Kidney glomerular epithelial cell (primary cell): ENCODE measurements at places on chromosomes 16 and 17.

- DNase-seq, result peak; percentile 42
Observed at GRCh38 chr17:32142857-32143526, 690 bp downstream of the RHOT1 start.

DNA sequence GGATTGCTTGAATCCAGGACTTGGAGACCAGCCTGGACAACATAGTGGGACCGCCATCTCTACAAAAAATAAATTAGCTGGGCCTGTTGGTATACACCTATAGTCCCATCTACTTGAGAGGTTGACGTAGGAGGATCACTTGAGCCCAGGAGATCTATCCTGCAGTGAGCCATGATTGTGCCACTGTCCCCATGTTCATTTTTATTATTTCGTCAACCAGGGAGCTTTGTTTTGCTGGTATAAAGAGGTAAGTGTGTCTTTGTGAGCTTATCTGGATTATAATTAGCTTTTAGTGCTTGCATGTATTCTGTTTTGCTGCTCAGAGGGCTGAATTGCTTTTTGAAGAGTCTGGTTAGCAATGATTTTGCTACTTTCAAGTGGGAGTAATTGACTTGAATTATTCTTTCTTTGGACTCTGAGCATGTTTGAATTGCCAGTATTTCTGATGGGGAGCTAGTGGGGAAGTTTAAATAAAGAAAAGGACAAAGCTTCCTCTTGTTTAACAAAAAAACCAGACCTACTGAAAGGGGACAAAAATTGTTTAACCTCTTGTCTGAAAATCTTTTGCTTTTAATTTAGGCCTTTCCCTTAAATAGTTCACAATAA is 31.6 kb upstream of the BCAS3 start:
- DNase-seq, result no peak

DNA sequence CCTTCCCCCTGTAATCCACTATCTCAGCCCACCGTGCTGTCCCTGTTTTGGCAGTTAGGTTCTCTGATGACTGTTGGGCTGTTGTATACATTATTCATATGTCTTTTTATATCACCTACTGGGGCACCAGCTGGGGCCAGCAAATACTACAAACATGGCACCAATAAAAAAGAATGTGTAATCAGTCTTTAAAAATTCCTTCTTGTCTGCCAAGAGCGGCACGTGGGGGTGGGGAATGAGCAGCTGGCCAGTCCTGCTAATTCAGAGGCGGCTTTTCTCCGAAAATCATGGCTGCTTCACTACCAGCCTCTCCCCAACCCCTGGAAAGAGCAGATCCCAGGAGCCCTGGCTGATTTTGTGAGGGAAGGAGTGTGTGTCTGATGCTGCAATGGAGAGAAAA is 77.7 kb upstream of the EEF2KMT start:
- no peak for DNase-seq

- DNase-seq, result no peak
Observed at GRCh38 chr16:60739737-60740683, 1296.2 kb downstream of the CDH8 start.

DNA sequence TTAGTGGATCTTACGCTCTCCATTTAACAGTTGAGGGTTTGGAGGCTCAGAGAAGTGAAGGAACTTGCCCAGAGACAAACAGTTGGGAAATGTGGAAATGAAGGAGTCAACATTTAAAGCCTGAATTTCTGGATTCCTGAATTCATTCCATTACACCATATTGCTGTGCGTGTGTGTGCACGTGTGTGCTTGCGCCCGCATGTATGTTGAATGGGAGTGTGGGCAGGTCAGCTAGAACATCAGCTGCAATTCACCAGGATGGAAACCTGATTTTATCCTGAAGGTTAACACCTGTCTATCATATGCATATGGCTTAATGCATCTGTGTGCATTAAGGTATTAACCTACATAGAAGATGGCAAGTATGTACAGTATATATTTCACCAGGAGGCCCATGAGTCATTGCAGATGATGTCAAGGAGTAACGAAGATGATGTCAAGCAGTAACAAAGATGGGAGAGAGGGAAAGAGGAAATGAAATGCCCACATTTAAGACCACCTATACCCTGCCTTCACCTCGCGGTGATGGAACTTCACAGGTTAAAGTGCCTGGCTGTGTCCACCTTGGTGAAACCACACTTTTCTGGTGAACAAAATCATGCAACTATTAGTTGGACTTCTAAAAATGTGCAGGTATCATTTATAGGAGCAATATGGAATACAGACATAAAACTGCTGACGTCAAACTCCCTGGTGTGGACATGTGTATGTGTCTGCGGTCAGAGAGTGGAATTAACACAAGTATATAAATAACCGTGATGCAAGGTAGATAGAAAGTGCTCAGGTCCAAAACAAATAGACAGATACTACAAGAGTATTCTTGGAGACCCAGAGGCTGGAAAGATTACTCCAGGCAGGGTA is 832 bp upstream of the ADAP2 start:
- DNase-seq, result no peak
